ENCODE measurements at places on chromosomes 3 and 15. TPM values are rescaled to one million over a fixed set of nuclear protein-coding genes. Genes with fewer than 3 reads are reported as not detected.

The TNNC1 gene
- total RNA-seq: 32.1 TPM

The ZDHHC23 gene
- total RNA-seq: 0.45 TPM

- H3K4me1 ChIP-seq: no peaks in the 10 kb centered on the region
- H3K27ac ChIP-seq: no peak overlapping the region
- H3K36me3 ChIP-seq: no peaks in the 10 kb centered on the region
- DNase-seq: no peak
- no peak overlapping the region for H3K4me3 ChIP-seq
- H3K27me3 ChIP-seq: no peaks in the 10 kb centered on the region
Measured at GRCh38 chr3:46191730-46192129, 16.4 kb downstream of the CCR1 start.

The GPR171 gene
- not detected for total RNA-seq

DNA sequence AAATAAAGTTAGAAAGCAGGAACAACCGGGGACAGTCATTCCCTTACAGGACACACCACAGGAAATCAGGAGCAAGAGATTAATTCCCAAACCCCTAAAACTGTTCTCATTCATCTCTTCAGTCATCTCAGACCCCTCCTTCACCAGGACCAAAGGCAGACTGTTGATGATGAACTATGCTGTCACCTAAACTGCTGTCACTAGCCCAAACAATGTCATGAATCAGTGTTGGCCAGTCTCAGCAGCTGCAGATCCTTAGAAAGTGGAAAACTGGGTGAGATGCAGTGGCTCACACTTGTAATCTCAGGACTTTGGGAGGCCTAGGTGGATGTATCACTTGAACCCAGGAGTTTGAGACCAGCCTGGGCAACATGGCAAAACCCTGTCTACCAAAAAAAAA, 909.6 kb downstream of the ROBO1 start:
- H3K27ac ChIP-seq: no peak overlapping the region
- no peak overlapping the region for H3K4me3 ChIP-seq
- H3K27me3 ChIP-seq: no peaks in the 10 kb centered on the region
- no peak for DNase-seq
